Kidney (tissue), 22 donors: ENCODE measurements at places on chromosomes 3 and 15. TPM values are rescaled to one million over a fixed set of nuclear protein-coding genes. Genes with fewer than 3 reads are reported as not detected.
A peak's percentile ranks its signal among the peaks of the same experiment; 100 is the strongest.

SSUH2 gene
- 0.44 TPM for total RNA-seq

GRCh38 chr3:66830301-66830700 lies 167.8 kb upstream of the KBTBD8 start:
- no peak for DNase-seq

DNA sequence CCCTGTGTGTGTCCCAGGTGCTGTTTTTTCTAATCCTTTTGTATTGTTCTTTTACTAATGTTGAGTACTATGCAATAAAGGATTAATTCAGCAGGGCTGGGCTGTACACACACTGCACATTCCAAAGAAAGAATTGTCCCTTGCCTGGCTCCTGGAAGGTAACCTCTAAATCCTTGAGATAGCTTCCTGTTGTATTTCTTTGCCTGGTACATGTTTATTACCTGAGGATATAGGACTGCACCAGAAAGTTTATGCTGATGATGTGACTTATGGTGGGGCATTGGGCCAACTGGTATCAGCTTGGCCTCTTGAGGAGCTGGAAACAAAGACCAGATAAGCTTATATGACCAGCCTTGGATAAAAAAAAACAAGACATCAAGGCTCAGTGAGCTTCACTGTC lies 26.6 kb upstream of the FAN1 start:
- no peak for DNase-seq

SLC15A2 gene
- total RNA-seq = 21.8 TPM

DNA sequence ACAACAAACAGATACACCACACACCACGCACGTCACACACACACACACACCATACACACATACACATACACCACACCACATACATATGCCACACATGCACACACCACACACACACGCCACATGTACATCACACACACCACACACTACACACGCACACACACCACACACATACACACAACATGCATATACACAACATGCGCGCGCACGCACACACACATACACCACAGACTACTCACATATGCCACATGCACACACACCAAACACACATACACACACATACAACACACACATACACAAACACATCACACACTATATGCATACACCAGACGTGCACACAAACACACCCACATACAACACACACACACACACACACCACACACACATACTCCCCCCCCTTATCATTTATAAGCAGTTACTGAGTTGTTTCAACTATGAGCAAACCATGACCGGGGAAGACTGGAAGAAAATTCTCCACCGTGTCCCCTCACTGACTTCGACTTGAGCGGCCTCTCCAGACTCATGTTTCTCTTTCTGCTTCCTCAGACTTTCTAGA lies 126.7 kb upstream of the IQSEC1 start:
- no peak for DNase-seq

DNA sequence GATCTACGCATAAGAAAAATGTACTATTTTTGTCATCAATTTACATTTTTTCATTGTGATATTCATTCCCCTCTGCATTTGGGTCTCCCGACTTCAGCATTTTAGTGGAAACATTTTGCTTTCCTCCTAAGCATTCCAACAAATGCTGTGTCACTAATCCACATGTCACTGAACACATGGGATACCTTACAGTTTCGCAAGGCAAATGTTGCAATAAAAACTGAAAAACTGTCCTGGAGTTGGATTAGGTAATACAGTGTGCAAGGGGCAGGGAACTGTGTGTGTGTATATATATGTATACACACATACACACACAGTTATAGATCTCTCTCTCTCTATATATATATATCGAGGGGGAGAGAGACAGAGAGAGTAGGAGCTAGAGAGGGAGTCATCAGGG lies 632.2 kb downstream of the MAGI1 start:
- DNase-seq = no peak

- DNase-seq = peak; percentile 76
Observed at GRCh38 chr3:192816351-192816750, 89.0 kb upstream of the FGF12 start.

GRCh38 chr3:99114565-99115291 lies 213.2 kb upstream of the DCBLD2 start:
- no peak for DNase-seq

DNA sequence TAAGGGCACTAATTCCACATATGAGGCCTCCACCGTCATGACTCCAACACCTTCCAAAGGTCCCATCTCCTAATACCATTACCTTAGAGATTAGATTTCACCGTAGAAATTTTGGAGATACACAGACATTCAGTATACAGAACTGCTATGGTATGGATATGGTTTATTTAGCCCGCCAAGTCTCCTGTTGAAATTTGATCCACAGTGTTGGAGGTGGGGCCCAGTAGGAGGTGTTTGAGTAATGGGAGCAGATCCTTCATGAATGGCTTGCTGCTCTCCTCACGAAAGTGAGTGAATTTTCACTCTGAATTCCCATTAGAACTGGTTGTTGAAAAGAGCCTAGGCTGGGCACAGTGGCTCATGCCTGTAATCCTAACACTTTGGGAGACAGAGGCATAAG lies 7.4 kb downstream of the MKRN3 start:
- no peak for DNase-seq

TADA3 gene
- 65.1 TPM for total RNA-seq

GRCh38 chr3:13600950-13601691 lies 52.2 kb downstream of the FBLN2 start:
- DNase-seq = no peak

ALDH1A2 gene
- total RNA-seq = 113 TPM

DNA sequence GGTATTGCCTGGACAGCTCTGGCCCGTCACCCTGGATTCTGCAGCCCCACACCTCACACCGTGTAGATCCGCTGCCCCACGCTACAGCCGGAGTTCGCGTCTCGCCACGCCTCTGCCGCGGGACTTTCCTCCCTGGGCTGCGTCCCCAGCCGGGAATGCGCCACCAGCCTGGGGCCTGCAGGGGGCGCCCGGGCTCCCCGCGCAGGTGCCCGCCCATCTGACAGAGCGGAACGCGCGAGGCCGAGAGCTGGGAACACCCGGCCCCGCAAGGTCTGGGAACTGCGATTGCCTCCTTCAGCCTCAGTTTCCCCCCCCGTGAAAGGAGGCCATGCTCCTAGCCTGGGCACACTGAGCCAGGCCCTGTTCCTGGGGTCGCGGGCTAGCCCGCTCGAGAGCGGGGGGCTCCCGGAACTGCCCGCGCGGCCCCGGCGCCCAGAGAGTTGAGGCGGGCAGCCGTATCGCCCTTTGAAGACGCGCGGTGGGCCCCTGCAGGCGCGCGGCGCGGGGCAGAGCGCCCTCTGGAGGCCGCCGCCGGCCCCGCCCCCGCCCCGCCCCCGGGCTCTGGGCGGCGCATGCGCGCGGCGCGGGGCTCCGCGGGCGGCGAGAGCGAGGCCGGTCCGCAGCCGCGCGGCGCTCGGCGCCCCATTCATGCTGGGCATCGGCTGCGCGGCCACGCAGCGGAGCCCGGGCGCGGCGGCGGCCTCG lies at the start of gene PLXNA1:
Gene PLXNA1 (plus strand): TSS at position 645 of the 705 bp plus-strand sequence. CDS start 5,479 bp downstream, outside the sequence.
- peak; percentile 74 for DNase-seq

- peak; percentile 21 for DNase-seq
Observed at GRCh38 chr15:39429898-39430357, 151.0 kb upstream of the THBS1 start.

SLC2A2 gene
- 12.6 TPM for total RNA-seq

- DNase-seq = no peak
Observed at GRCh38 chr15:81865850-81866537, 179.8 kb downstream of the MEX3B start.

APOD gene
- 24.4 TPM for total RNA-seq

DNA sequence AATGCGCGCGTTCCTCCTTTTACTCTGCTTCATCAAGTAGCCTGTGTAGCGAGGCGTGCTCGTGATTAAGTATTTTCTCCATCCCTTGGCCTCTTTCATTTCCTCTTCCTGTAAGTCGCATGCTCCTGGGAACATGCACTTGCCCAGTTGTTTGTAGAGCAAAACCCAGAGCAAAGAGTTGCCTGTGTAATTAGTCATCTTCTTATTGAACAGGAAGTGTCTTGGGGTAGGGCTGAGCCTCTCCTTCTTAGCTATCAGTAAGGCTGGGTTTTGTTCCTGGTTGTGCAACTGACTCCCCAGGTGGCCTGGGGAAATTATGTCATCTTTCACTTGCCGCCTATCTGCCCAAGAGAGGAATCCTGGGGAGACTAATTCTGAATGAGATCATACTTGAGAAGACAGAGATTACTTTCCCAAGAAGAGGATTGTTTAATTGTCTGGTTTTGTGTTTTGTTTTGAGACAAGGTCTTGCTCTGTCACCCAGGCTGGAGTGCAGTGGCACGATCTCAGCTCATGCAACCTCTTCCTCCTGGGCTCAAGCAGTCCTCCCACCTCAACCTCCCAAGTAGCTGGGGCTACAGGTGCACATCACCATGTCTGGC lies 14.9 kb downstream of the LIPH start:
- peak; percentile 79 for DNase-seq

DNA sequence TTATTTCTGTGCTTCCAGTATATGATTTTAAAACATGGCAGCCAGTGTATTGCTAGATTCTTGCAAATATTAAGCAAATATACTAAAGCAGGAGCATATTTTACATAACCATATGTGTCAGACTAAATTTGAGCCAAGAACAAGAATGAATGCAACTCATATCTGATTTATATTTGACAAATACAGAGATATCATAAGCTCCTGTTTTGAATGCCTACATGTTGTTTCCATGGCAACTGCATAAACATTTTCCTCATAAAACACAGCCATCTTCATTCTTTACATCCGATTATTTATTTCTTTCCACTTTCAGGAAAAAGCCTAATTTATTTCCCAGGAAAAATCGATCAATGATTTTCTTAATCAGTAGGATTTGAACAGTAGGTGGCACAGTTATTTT lies 172.2 kb upstream of the TSPAN3 start:
- DNase-seq = peak; percentile 7

DNA sequence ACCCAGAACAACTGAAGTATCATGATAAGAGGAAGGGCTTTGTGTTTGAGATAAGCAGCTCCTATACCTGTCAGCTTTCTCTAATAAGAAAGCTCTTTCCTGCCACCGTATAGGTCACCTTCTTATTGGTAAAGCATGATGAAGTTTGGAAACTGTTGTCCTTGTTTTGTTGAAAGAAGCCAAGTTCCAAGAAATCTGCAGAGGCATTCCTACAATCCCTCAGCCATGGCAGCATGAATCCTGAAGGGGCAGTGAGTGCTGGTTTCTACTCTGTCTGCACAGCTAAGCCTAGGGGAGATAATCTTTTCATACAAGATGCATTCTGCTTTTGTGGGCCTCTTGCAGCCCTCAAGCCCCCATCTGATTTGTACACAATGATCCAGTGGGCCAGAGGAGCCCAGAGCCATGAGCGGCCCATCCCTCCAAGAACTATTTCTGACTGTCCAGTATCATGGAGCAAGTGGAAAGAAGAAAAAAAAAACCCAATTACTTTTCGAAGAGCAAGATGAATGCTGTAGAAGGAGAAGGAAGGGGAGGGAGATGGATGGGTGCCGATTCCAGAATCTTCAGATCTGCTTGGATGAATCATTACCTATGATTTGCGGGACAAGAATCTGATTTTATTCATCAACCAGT lies 1.9 kb upstream of the THBS1 start:
- no peak for DNase-seq

DNA sequence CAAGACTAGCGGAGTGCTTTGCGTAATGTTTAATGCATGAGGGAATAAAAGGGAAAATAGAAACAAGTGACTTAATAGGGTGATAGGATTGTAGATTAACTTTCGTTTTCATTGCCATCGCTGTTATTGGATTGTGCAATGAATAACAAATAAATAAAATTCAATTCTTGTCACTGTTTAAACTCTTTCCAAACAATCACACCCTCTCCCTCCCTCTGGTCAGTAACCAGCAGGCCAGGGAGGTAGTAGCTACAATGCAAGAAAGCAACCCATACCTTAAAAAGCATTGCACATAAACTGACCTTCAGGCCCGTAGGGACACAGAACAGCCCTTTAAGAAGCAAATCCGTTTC lies 705 bp upstream of the TFRC start:
- DNase-seq = no peak
